ENCODE measurements at places on chromosomes 3 and 15. TPM values are rescaled to one million over a fixed set of nuclear protein-coding genes. Genes with fewer than 3 reads are reported as not detected.
A peak's percentile ranks its signal among the peaks of the same experiment; 100 is the strongest.

GRCh38 chr3:147002721-147003120 is 397.6 kb upstream of the PLSCR5 start:
- no peak for DNase-seq

DNA sequence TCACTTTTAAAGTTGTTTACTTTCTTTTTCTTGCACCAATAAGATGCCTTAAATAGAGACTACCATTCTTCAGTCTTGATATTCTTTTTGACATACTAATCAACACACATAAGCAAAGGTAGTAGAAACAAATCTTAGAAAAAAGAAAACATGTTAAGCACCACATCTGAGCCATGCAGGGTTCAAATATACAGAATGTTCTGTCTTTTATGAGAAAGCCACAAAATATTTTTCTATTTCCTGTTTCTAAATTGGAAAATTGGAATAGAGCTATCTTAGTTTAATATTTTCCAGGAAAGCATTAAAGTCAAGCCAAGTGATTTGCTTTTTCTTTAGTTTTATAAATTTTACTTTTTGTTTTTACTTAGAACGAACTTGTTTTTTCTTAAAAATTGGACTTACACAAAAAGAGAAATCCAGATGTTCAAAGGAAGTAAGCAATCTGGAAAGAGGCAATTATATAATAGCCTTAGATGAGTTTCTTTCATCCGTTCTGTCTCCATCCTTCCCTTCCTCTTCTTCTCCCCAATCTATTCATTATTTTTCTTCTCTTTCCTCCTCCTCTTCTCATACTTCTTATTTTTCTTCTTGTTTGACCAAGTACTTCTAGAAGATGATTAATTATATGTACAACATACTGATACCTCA is 731.7 kb downstream of the SQOR start:
- no peak for DNase-seq

The TMEM108 gene
- not detected for total RNA-seq

DNA sequence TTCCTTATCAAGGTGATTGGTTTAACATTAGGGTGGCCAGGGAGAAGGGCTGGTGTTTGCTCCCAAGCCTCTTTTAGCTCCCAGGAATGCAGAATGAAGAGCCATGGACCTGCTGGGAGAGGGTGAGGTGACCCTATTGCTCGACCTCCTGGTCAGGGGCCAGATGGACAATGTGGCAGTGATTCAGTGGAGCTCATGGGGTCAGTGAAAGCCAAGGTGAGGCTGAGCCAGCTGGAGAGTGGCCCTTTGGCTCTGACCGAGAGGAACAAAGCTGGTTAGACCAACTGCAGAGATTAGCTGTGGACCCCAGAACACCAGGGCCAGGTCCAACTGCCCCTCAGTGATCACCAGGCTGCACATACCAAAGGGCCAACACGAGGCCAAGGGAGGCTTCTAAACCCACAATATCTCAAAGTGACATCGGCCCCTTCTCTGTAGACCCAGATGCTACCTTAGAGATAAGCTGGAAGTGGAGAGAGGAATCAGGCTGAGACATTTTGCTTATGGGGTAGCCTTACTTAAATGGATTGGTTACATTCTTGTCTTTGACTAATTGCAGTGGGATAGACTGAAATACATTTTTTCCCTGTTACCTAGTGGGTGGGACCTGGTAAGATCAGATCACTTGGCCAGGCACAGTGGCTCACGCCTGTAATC is 15.8 kb upstream of the BTBD1 start:
- DNase-seq, result no peak

DNA sequence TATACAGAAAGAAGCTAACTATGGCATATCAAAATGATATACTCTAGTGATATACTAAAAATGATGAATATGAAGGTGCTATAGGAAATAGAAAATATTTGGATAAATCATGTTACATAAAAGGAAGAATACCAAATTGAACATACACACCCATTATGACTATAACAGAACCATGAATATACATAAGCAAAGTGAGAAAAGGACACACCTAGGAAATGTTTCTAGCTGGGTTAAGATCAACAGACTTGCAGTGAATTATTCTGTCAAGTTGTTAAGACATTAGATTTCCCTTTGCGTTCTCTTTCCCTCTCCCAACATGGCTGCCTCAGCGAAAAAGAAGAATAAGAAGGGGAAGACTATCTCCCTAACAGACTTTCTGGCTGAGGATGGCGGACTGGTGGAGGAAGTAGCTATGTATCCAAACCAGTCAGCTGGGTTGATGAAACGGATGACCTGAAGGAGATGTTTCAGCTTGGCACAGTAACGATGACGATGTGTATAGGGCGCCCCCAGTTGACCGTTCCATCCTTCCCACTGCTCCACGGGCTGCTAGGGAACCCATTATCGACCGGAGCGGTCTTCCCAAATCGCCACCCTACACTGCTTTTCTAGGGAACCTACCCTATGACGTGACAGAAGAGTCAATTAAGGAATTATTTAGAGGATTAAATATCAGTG is 20.2 kb upstream of the PARP14 start:
- peak; percentile 29 for DNase-seq

The ACKR4 gene
- under 0.01 TPM for total RNA-seq

The PIERCE2 gene
- 0.89 TPM for total RNA-seq

The PRRT3 gene
- total RNA-seq, result 0.51 TPM

- DNase-seq, result no peak
These were observed 204.1 kb downstream of the CADM2 start for GRCh38 chr3:85162905-85163304.

The TGM4 gene
- 0.13 TPM for total RNA-seq

DNA sequence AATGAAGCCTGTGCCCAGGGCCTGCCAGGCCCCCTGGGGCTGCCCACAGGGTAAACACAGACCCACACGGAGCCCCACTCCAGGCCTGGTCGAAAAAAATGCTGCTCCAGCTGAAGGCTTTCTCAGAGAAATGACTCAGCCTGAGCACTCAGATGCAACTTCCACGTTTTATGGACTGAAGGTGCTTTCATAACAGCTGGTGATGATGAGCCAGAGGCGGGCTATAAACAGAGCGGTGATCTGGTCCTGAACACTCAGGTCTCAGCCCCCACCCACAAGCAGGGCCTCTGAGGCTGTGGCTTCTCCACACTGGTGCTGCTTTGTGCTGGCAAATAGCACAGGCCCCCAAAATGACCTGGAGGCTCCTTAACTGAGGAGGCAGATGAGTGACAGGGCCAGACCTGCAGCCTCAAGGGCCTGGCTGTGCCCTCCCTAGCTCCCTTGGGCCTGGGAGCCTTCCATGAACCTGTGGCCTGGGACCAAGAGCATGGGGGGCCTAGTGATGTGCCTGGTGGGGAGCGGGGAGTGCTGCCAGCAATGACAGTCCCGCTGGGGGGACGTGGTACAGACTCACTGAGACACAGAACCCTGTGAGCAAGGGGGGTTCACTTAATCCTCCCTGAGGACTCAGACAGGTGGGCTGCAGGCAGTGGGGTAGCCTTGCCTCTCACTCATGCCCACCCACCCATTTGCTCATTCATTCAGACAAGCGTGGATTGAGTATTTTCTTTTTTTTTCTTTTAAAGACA is 23.0 kb upstream of the FURIN start:
- peak; percentile 30 for DNase-seq

The DLEC1 gene
- under 0.01 TPM for total RNA-seq

The SLC28A2 gene
- total RNA-seq, result not detected

- DNase-seq, result no peak
These were observed 304.4 kb upstream of the C2CD4B start for GRCh38 chr15:62469478-62469873.

DNA sequence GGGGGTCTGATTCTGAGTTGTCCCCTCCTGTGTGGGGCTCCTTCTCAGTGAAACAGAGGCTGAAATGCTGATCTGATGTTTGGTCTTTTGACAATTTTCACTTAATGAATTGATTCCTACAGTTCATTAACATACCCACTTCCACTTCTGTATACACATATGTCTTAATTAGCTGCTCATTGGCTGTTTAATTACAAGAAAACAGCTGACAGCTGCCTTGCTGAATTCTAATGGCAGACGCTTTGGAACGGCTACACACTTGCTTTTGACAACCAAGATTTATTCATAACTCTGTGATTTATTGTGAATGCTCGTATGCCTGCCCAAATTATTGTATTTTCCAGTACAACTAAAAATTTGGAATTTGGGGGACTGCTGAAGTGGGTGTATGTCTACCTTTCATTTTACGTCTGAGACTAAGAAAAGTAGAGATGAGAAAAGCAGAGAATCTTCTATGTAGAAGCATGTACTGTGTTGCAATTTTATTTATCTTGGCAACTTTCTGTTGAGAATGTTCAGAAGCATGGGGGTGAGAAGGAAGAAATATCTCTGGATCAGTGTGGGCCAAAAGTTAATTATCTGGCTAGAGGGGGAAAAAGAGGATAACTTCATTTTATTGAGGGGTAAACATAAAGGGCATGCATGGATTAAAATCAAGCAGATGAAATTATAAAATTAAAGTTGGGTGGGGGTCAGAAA is 46.5 kb upstream of the ICE2 start:
- no peak for DNase-seq

The REC114 gene
- total RNA-seq, result not detected

DNA sequence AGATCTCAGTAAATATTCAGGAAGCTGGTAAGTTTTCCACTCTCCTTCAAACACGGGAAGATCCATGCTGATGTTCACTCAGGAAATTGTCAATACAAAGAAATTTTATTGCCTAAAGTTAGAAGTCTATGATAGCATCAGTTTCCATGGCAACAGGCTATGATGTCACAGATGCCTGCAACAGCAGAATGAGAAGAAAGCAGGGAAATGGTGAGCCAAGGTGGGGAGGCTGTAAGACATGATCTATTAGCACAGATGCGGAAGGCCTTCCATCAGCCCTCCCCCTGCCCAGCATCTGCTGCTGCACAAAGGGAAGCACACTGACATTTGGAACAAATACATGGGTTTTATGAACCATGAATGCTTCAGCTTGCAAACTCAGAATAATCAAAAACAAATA is 28.6 kb downstream of the EPHB1 start:
- DNase-seq, result no peak

The P2RY1 gene
- total RNA-seq, result 0.51 TPM

The GPR156 gene
- total RNA-seq, result under 0.01 TPM

Measured in dermis microvascular lymphatic vessel endothelial cell (primary cell).